Stomach (tissue), 19 donors: ENCODE measurements at places on chromosomes 7 and 10. TPM values are rescaled to one million over a fixed set of nuclear protein-coding genes. Genes with fewer than 3 reads are reported as not detected.

GRCh38 chr7:88243345-88243909 is 23.6 kb upstream of the SRI start:
- DNase-seq = no peak

DNA sequence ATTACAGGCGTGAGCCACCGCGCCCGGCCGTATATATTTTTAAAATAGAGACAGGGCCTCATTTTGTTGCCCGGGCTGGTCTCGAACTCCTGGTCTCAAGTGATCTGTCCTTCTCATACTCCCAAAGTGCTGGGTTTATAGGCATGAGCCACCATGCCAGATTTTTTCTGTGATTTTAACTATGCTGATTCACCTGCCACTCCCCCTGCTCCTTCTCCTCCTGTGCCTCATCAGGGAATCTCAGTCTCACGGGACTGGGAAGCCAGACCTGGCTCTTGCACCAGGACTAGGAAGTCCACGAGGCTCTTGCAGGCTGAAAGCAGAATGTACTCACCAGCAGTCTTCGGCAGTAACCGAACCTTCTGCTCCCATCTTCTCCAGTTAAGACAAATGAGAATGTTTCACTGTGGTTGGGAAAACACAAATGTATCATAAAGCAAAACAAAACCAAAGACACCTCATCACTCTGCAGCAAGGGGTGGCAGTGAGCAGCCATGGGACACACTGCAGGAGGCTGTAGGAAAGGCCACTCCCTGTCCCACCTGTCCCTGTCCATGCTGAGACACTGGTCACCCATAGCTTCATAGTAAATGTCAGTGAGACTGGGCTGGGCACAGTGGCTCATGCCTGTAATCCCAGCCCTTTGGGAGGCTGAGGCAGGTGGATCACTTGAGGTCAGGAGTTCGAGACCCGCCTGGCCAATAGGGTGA is 78.7 kb upstream of the MKRN1 start:
- DNase-seq = no peak

NUDT13 gene
- total RNA-seq = 1.4 TPM

MPP7 gene
- total RNA-seq = 12.5 TPM

GRCh38 chr10:102419269-102420180 is 940 bp upstream of the PSD start:
- peak; percentile 85 for DNase-seq

GRCh38 chr7:12993025-12993424 is 305.6 kb downstream of the ARL4A start:
- no peak for DNase-seq

PALD1 gene
- total RNA-seq = 4.3 TPM

- peak; percentile 75 for DNase-seq
Measured at GRCh38 chr7:73701357-73701995, 18.0 kb downstream of the STX1A start.

IFIT1B gene
- not detected for total RNA-seq

GRCh38 chr7:127892488-127893314 is 138.5 kb downstream of the LRRC4 start:
- peak; percentile 59 for DNase-seq

DNA sequence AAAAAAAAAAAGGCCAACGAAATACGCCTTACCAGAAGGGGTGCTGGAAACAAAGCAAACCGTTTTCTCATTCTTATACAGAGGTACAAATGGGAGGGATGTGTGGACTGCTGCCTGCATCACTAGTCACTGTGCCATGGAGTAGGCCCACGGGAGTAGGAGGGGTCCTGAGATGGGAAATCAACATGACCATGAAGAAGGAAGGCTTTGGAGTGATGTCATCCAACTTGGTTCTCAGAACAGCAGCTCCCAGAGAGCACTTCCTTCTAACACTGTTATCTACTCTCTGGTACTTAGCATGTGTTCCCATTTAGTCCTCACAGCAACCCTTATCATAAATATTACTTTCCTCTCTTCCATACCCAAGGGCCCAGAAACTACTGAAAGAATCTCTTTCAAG is 60.0 kb upstream of the LRGUK start:
- DNase-seq = no peak

DNA sequence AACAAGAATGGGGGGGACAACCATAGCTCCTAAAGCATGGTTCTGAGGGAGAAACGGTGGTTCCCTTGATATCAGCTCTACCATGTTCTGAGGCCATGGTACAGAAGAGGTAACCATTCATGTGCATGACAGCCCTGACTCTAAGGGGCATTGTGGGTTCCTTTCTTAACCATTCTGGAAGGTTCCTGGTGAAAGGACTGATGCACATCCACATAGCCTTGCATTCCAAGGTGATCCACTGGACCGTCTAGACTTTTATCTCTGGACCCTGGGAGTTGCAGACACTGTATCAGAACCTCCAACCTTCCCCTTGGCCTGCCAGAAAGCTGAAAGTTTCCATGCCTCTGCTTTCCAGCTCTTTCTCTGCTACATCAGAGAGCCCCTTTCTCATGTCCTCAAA is 344.3 kb downstream of the KCNMA1 start:
- no peak for DNase-seq

PRSS58 gene
- not detected for total RNA-seq

DNA sequence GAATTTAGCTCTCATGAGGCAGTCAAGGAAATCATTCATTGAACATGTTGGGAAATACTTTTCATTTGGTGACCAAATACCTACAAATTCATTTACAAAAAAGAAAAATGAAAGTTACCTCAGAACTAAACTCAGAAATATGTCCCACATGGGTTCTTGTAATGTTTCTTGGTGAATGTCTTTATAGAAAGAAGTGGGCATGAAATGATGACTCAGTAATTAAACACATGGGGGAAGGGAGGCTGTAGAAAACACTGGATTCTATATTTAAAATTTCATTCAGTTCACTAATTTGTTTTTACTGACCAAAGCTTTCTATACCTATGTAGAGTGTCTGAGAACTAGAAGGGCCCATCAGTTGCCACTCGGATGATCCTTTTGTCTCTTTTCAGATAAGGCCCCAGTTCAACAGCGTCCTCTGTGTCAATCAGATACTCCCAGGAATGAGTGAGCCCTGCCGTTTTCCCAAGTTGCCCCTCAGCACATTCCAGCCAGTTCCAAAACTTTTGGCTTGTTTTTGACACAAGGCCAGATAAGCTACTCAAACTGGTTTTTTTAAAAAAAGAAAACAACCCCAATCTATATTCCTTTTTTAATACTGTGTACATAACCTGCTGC is 49.3 kb upstream of the AGBL3 start:
- no peak for DNase-seq

GRCh38 chr7:97499204-97499603 is 232.7 kb upstream of the TAC1 start:
- peak; percentile 61 for DNase-seq

- no peak for DNase-seq
Measured at GRCh38 chr7:55336540-55336939, 28.6 kb upstream of the LANCL2 start.

- DNase-seq = no peak
Measured at GRCh38 chr10:58400609-58401008, 15.4 kb downstream of the TFAM start.

- no peak for DNase-seq
Measured at GRCh38 chr7:157707983-157708918, 371.4 kb downstream of the DNAJB6 start.

GRCh38 chr10:11832042-11832441 is 8.9 kb downstream of the PROSER2 start:
- peak; percentile 33 for DNase-seq

RAMP3 gene
- total RNA-seq = 14.1 TPM

DNA sequence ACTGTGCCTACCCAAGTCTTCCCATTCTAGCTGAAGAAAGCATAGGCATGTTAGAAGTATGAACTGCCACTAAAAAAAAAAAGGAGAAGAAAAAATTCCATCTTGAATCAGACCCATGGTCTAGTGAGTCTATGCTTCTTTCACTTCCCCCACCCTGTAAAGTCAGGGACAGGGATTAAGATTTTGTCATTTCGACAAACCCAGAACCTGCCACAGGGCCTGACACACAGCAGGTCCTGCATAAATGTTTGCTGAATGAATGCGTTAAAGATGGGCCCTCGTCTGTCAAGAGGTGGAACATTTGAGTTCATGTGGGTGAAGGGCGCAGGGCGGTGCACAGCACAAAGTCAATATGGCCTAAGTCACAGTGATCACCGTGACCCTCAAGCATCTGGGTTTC is 4.9 kb downstream of the HIPK2 start:
- no peak for DNase-seq

EPDR1 gene
- total RNA-seq = 3.8 TPM

LBX1 gene
- total RNA-seq = not detected

PKD2L1 gene
- total RNA-seq = not detected

DNA sequence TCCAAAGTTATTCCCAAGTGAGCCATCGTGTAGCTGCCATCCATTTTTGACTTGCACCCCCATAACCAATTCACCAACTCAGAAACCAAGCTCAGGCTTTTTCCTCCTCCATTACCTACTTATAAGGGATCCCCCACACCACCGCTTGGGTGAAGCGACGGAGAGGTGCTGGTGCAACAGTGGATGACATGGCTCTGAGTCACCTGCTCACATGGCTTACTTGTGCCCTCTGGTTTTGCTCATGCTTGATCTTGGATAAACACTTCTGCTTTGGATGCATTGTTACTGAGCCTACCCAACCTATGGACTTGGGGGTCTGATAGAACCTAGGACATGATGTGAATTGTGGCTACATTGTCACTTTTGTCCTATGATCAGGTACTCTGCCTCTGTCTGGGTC is 12.0 kb upstream of the AKR1B1 start:
- DNase-seq = no peak

GRCh38 chr10:22316286-22317075 is at the start of gene COMMD3:
TSS of gene COMMD3 (plus strand) at chr10:22316388. CDS start at chr10:22316418, 30 bp downstream.
- DNase-seq = peak; percentile 87

PNLIPRP2 gene
- not detected for total RNA-seq

CYP26C1 gene
- total RNA-seq = not detected

DNA sequence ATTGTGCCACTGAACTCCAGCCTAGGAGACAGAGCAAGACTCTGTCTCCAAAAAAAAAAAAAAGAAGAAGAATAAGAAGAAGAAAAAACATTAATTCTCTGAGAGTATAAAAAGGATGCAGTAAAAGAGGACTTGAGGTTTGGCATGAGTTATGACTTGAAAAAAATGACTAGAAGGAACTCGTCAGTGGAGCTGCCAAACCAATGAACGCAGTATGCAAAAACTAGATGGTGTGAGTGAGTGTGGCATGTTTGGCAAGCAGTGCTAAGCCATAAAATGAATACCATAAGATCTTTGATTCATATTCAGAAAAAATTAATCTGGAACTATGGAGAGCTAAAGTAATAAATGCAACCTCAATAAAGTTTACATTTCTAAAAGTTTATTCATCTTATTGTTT is 68.6 kb upstream of the MEOX2 start:
- no peak for DNase-seq

DNA sequence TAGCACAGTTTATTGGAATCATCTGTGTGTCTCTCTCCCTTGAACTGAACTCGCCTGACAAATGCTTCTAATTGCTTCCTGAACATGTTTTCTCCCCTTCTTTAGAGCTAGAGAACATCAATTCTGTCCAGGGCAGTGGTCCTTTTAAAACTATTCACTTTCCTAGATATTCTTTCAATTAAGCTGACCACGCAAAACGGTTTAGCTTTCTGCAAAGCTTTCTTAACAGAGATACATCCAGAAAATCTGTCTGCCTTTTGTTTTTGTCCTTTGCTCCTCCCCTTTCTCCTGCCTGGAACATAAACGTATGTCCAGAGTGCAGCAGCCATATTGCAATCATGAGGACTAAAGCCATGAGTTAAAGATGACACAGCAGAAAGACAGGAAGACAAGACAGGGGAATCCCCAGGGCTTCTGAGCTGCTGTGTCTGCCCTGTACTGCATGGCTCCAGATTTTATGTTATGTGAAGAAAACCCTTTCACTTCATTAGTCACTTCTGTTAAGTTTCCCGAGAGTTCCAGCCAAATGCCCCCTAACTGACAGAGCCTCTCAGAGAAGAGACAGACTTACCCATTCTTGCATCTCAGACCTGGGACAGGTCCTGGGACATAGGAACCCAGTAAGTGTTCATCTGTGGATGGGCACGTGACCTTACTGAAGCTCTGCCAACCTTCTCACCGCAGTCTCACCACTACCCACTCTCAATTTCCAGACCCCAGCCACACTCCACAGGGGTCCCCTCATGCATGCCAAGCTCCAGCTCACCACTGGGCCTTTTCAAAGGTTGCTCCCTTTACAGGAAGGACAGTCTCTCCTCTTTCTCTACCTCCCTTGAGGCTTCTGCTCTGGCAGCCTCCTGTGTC is 35.0 kb upstream of the CPXM2 start:
- DNase-seq = no peak

GATA3 gene
- total RNA-seq = not detected

DKK1 gene
- total RNA-seq = 1.2 TPM

PARD3 gene
- 39.7 TPM for total RNA-seq

GRCh38 chr10:21953585-21954057 is 49.9 kb downstream of the DNAJC1 start:
- peak; percentile 59 for DNase-seq

DNA sequence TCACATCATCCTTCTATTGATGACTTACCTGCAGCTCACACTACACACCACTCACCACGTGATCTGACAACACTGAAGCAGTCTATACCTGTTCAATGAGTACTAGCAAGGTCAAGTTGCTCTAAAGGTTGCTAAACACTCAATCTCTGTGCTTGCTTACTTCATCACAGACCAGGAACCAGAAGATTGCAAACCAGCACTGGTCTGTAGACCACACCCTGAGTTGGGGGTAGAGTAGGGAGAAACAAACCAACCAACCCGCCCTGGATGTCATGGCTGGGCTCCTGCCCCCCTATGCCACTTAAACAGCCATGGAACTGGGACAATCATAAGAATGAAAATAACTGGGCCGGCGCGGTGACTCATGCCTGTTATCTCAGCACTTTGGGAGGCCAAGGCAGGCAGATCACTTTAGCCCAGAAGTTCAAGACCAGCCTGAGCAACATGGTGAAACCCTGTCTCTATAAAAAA is 19.6 kb downstream of the DLG5 start:
- DNase-seq = peak; percentile 46

- DNase-seq = no peak
Measured at GRCh38 chr7:121211253-121211652, 117.5 kb upstream of the WNT16 start.

CARD11 gene
- not detected for total RNA-seq

DNA sequence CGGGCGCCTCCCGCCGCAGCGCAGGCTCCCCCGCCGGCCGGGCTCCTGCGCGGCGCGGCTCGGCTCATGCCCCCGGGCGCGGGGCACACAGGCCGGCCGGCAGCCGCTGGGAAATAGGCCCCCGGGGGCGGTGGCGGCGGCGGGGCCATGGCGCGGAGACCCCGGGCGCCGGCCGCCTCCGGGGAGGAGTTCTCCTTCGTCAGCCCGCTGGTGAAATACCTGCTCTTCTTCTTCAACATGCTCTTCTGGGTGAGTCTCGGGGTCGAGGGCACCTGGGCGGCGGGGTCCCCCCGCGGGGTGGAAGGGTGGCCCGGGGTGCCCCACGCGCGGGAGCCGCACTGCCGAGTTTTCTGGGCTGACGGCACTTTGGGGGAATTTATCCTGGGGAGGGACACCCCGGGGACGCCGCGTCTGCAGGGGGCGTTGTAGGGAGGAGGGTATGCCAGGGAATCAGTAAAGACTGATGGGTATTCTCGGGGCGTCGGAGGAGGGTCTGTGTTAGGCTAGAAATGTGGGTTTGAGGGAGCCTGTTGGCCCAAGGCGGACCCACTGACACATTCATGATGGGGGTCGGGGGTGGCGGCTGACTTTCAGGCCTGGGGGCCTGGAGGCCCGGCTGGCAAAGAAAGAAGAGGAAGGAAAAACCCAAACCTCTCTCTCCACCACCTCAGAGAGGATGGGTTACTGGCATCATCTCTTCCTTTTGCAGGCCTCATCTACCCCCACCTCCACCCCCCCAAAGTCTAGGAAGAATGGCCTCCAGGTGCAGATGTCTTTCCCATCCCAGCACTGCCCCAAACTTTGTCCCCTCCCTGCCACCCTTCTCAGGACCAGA is 544 bp downstream of the TSPAN33 start:
- no peak for DNase-seq

GPRIN2 gene
- 11.4 TPM for total RNA-seq

ARPC1B gene
- total RNA-seq = 25.1 TPM
